GM19239 (cell line): ENCODE measurements at places on chromosomes 6 and 20.

DNA sequence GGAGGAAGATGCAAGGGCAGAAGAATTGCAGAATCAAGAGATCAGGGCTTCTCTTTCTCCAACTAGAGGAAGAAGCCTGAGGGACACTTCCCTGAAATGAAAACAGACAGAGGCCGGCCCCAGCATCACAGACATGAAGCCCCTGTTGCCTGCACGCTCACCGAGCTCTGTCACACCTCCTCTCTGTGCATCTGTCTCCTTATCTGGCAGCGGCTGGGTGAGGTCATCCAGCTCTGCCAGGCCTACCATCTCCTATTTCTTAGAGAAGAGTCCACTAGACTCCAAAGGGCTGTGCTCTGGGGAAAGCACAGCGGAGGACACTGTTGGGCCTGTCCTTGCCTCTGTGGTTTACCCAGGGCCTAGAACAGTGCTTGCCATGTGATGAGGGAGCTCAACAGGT is 71.9 kb upstream of the MLN start:
- DNase-seq, result no peak

GRCh38 chr6:27873021-27873940 is 38.9 kb downstream of the OR2B2 start:
- no peak for DNase-seq

DNA sequence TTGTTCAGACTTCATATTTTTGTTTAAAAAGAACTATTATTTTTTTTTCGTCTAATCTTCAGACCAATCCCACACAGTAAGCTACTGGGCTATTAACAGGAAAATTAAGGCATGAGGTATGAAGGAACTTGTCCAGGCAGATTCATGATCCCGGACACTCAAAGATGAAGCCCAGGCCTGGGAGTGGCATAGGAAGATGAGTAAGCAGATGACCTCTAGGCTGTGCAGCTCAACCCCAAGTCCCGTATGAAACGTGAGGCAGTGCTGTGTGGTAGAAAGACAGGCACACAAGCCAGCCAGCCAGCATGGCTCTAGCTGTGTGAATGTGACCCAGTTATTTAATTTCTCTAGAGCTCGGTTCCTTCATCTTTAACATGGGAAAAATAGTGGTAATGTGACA is 231.9 kb downstream of the CLIC5 start:
- DNase-seq, result no peak

DNA sequence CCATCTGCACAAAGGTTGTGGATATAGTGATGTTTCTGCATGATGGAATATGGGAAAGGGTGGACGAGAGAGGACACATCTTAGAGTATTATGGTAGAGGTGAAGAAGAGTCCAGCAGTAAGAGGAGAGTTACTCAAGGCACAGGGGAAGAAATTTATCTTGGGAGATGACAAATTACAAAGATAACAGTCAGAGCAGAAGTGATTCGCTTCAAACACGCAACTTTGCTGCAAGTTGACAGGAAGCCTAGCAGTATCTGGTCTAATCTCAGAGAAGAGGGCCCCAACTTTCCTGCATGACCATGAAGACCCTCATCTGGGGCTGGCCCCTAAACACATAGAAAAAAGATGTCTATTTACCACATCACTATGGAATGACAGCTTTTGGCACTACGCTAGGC is 1.2 kb upstream of the CALHM6 start:
- no peak for DNase-seq

- no peak for DNase-seq
These were observed 2.5 kb downstream of the CRIP3 start for GRCh38 chr6:43306086-43306485.

GRCh38 chr6:109687271-109687761 is 3.7 kb downstream of the AK9 start:
- no peak for DNase-seq
